ENCODE measurements at places on chromosomes 5 and 9.
A peak's percentile ranks its signal among the peaks of the same experiment; 100 is the strongest.

- no peak for DNase-seq
Measured at GRCh38 chr9:133463864-133464615, 4.3 kb downstream of the CACFD1 start.

DNA sequence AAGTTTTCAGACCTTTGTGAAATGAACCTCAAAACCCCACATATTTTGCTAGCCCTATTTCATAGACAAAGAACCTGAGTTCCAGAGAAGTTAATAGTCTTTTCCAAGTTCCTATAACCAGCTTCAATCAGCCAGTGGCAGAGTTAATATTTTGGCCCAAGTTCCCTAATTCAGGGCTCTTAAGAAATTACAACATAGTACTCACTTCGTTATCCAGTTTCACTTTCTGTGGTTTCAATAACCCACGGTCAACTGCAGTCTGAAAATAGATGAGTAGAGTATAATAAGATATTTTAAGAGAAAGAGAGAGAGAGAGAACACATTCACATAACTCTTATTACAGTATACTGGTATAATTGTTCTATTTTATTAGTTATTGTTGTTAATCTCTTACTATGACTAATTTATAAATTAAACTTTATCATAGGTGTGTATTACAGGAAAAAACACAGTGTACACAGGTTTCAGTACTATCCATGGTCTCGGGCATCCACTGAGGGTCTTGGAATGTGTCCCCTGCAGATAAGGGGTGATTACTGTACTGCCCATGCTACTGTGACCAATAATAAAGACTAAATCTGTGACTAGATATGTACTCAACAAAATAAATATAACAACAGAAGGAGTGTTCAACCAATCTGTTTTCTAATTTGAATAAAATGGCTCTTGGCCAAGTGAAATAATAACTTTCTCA lies 9.3 kb upstream of the MYOT start:
- DNase-seq, result no peak

DNA sequence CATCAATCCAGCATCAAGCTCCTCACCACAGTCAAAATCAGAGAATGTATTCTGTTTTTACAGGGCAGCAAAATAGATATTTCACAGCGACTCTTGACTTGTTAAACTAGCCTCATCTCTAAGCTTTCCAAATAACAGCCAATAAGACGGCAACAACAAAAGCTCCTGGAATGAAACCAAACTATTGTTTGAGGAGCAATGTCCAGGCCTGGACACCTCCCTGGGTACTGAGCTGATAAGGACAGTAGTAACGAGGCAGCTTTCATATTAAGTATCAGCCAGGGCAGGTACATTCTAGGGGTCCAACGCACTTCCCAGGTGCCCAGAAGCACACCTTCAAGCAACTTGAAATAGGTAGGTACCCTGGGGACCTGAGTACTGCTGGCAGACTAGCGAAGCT lies 260.3 kb downstream of the ENC1 start:
- no peak for DNase-seq

- no peak for DNase-seq
Measured at GRCh38 chr9:136004712-136005111, 43.5 kb upstream of the UBAC1 start.

GRCh38 chr5:147472664-147473475 lies 37.0 kb downstream of the DPYSL3 start:
- DNase-seq, result no peak

GRCh38 chr5:43275391-43275790 lies 37.8 kb downstream of the HMGCS1 start:
- DNase-seq, result peak; percentile 43

DNA sequence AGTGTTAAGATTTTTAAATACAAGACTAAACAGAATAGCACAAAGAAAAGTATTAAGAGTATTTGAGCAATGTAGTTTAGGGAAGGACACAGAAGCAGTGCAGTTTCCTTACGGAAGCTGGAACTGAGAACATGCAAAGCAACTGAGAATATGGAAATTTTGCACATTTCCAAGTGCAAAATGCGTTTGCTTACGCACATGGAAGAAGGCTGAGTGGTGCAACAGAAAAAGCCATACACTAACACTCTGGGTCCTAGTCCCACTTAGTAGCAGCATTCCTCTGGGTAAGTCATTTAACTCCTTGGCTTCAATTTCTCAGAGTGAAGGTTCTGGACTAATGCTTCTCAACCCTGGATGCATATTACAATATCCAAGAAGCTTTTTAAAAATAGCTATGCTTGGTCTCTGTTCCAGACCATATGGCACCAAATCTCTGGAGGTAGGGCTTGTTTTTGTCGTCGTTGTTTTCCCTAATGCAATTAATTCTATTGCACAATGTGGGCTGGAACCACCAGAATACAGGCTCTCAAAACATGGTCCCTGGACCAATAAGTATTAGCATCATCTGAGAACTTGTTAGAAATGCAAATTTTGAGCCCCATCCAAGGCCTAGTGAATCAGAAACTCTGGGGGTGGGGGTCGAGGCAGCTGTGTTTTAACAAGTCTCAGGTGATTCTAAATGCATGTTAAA lies 65.2 kb upstream of the DEPDC1B start:
- DNase-seq, result no peak

GRCh38 chr5:54518146-54518817 lies 723 bp downstream of the SNX18 start:
- DNase-seq, result peak; percentile 69

GRCh38 chr5:134590992-134591659 lies 41.5 kb downstream of the SAR1B start:
- DNase-seq, result no peak

DNA sequence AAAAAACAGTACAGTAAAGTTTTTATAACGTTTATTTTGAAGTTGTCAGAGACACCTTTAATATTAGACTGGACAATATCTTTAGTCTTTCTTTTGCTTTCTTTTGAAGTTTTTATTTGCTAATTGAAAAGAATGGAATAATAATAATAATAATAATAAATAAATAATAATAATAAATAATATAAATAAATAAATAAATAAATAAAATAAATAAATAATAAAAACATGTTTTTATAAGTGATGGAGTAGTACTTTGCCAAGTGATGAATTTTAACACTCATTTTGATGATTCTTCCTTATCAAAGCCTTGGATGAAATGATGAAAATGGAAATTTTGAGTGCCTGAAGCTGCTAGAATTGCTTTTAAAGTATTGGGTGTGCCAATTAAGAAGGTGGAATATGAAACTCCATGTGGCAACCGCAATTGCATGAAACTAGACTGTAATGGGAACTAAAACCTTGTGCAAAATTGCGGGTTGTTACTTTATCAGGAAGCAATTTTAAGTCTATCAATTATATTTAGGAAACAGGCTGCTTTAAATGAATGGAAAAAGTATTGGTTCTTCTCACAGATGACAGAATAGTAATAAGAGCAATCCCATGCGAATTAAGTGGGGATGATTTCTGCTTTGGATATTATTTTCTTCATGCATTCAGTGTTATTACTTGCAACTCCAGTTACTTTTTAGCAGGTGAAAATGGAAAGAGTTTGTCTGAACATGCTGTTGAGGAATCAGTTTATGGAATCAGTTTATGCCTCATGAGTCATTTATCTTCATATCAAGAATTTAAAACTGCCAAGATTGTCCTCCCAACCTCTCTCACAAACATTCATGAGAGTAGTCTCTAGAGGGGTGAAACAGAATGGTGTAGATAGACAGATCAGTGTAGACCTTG lies 4.6 kb downstream of the ANXA1 start:
- DNase-seq, result no peak

DNA sequence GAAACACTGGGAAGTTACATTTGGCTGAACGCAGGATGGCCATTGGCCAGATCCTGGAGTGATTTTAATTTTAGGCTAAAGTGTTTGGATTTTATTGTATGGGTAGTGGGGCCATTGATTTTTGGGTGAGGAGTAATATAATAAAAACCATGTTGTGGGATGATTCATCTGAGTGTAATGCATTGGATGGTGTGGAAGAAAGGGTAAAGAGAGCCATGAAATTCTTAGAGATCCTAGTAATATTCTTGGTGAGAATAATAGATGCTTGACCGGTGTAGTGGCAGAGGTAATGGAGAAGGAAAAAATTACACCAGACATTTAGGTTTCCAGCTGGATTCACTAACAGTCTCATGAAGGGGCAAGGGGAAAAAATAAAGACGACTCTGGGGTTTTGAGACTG lies 158.1 kb downstream of the NPR3 start:
- no peak for DNase-seq

GRCh38 chr5:37701868-37702267 lies 138.0 kb downstream of the GDNF start:
- DNase-seq, result no peak

DNA sequence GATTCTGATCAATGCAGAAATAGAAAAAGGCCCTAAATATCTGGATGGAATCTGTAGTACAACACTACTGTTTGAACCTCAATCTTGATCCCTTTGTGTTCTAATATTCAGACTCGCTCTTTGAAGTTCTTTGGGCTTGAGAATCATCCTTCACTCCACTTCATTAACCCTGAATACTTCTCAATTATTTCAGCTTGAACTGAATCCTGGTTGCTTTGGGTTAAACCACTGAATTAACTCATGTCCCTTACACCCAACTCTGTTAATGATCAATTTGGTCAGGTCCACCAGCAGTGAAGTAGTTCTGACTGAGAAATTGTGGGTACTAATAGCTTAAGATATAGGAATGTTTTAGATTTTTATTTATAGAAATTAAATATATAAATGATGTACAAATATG lies 1707.2 kb upstream of the ACO1 start:
- DNase-seq, result no peak

DNA sequence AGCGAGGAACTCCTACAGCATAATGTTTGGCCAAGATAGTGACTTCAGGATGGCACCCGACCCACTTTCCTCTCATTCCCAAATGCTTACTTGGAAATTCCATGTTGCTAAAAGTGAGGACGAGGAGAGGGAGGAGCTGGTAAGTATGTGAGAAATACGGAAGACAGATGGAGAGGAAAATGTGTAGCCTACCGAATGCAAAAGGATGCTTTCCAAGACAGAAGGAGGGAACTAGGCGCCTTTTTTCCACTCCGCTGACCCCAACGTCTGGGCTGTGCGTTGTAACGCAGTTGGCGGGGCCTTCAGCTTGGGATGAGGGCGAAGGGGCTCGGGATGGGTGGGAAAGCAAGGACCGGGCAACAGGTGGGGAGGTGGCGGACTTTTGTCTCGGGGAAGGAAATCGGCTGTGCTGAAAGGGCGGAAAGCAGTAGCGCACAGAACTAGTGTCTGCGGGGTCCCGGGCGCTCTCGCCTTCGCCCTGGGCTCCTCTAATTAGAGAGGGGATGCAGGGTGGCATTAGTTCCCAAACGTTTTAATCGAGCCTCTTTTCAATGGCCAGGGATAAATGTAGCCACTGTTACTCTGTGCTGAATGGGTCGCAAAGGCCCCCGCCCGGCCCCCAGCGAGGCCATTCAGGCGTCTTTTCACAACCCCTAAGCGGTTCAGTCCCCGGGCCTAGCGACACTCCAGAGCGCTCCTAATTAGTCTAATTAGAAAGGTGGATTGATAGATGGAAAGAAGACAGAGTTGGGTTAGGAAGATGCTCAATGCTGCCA lies 12.6 kb downstream of the FOXD1 start:
- DNase-seq, result no peak

GRCh38 chr9:21873540-21874221 lies 71.2 kb downstream of the MTAP start:
- DNase-seq, result no peak
